ENCODE measurements at places on chromosomes 12 and 14.
A peak's percentile ranks its signal among the peaks of the same experiment; 100 is the strongest.

DNA sequence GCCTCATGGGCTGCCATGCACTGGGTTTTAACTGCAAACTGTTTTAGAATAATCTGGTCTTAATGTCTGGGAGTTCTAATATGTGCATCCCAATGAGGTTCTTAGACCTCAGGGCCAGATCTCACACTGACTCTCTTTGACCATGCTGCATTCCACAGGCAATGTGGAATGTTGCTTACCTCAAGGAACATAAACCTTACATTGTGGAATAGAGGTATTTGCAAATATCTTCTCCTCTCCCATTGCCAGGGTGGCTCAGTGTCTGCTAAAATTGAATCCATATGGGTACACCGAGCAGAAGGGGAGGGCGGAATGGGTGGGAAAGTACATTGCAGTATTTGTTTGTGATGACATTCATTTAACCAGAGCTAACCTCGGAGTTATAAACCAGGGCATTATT, 78.6 kb downstream of the CHST11 start:
- no peak for ATAC-seq

GRCh38 chr12:65941388-65941787, 117.1 kb downstream of the HMGA2 start:
- no peak for ATAC-seq

DNA sequence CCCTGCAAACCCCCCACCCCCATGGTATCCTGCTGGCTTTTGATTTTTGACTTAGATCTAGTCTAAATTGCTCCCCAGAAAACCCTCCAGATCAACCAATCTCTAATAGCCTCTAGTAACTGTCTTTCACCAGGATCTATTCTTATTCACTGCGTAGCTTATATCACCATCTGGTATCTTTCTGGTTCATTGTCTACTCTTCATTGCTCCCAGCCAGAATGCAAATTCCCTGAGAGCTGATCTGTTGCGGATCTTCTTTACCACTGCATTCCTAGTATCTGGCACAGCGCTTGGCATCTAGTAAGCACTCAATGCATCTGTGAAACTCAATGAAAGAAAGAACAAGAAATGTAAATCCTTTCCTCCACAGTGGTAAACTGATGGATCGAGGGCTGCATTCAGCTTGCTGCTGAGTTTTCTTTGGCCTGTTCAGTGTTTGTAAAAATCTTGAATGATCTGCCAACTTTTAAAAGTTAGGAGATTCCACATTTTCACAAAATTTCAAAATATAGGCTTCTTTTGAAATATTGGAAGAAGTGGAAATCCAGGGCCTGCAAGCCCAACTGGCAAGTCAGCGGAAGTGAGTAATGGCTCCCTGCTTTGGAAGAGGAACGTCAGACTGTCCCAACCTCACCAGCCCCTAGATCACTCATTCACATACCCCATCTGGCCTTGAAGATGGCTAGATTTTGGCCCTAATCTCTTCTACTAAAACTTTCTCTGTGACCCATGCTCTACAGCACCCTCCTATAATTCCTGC, 274.2 kb downstream of the SSPN start:
- no peak for ATAC-seq

GRCh38 chr12:1517734-1518525, 76.5 kb downstream of the FBXL14 start:
- no peak for ATAC-seq

DNA sequence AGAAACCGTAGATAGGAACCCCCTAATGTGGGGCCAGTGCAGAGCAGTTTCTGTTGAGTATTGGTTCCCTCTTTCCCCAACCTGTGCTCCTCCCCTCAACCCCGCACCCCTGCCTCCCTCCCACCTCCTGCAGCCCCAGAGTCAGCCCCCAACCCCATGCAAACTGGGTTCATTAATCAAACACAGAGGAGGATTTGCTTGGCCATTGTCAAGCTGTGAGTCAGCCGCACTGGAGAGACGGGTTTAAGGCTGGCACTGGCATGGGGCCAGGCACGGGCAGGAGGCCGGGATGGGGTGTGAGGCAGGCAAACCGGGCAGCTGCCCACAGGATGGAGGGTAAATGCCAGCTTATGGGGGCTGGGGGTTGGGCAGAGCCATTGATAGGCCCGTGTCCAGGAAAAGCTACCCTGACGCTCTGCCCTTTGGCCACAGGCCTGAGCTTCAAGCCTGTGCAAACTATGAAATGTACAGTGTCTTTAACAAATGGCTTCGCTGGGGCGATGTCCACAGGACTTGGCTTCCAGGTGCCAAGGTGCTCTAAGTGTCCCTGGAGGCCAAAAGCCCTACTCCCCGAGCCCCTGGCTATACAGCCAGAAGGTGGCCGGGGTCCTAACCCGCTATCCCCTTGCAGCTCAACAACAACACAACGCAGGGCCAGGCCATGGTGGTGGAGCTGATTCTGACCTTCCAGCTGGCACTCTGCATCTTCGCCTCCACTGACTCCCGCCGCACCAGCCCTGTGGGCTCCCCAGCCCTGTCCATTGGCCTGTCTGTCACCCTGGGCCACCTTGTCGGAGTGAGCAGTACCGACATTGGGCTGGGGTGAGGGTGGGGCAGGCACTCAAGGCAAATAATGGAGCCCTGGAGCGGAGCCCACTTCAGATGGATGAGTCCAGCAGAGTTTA, 1.4 kb downstream of the AQP5 start:
- no peak for ATAC-seq

DNA sequence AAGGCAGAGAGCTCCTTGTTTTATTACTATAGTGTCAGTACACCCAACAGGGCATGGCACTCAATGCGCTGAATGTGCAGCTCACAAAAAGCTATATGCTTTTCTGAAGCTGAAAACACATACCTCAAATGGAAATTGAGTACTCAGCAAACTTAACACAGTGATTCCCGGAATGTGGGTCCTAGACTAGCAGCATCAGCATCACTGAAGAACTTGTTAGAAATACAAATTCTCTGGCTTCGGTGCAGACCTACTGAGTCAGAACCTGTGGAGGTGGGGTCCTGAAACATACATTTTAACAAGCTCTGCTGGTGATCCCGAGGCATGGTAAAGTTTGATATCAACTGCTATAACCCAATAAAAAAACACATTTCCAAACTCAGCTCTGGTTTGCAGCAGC, 14.9 kb downstream of the RERG start:
- no peak for ATAC-seq

GRCh38 chr12:128784030-128784760, 39.6 kb downstream of the SLC15A4 start:
- no peak for ATAC-seq

DNA sequence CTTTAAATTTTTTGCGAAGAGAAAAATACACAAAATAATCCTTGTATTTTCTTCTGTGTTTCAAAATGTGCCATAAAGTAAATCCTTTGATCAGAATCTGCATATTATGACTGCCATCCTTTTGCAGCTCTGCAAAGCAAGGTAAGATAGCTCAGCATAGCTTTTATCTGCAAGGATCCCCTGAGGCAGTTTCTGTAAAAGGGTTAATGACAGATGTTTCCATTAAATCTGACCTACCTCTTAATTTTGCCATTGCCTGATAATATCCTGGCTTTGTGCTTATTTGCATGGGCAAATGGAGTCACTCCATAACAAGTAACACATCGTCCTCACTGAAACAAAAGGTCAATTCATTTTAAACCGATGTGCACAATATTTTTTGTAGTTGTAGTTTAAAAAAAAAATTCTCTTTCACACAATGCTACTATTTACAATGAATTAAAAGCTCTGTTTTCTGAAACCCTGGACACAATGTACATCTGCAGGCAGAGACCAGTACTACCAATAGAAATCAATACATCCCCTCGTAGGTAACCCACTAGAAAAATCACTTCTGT, 108.5 kb upstream of the SOX5 start:
- no peak for ATAC-seq

GRCh38 chr14:83172363-83172762, 1638.7 kb upstream of the SEL1L start:
- ATAC-seq, result no peak

DNA sequence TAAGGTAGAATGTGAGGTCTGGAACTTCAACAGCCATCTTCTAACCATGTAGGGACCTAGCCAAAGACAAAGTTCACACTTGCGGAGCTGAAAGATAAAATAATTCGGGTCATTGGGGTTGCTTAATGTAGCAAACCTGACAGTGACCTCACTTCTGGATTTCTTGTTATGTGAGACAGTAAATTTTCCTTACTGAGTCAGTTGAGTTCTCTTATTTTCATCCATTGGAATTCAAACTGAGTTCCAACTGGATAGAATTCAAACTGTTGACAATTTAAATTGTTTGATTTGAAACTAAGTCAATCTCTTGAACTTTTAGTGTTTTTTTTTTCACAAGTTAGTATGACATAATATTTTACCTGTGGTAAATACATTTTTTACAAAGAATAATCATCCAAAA, 406.5 kb downstream of the ADAMTS20 start:
- ATAC-seq, result no peak

- no peak for ATAC-seq
Observed at GRCh38 chr14:81416981-81417380, 16.9 kb upstream of the STON2 start.

DNA sequence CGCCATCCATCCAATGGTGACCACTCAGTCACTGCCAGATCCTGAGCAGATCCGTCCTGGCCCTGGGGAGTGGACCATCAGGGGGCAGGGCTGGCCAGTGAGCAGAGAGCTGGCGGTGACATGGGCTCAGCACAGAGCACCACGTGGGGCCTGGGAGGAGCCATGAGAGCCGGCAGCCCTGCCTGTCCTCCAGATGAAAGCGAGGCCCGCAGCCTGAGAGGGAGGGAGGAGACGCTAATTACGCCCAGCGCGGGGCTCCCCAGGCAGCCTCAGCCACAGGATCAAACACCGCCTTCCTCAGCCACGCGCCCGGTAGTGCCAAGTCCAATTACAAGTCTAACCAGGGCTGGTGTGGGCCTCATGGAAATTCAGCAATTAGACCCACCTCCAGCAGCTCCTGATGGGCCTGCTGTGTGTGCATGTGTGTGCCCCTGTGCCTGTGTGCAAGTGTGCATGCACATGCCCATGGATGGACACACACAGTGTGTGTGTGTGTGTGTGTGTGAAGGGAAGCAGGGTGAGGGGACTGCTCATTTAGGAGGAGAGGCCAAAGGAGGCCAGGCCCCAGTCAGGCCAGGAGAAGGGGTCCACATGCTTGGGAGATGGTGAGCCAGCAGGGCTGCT, 68.0 kb downstream of the KIF26A start:
- no peak for ATAC-seq

DNA sequence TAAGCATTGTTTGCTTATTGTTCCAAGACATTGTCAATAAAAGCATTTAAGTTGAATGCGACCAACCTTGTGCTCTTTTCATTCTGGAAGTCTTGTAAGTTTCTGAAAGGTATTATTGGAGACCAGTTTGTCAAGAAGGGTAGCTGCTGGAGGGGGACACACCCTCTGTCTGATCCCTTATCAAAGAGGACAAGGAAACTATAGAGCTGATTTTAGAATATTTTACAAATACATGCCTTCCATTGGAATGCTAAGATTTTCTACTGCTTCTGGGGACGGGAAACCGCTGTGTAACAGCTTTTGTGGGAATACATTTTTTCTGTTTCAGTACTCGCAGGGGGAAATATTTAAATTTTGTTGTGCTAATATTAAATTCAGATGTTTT, 3.5 kb downstream of the FOS start:
- ATAC-seq, result no peak

GRCh38 chr12:11978726-11979384, 91.9 kb upstream of the BCL2L14 start:
- peak; percentile 73 for ATAC-seq

- no peak for ATAC-seq
Observed at GRCh38 chr12:107525719-107526554, 159.7 kb upstream of the PWP1 start.

DNA sequence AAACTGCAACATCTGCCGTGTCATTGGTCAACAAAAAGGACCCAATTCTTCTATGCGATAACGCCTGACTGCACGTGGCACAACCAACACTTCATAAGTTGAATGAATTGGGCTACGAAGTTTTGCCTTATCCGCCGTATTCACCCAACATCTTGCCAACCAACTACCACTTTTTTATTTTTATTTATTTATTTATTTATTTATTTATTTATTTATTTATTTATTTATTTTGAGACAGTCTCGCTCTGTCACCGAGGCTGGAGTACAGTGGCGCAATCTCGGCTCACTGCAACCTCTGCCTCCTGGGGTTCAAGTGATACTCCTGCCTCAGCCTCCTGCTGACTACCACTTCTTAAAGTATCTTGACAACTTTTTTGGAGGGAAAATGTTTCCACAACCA, 127.4 kb downstream of the RASSF9 start:
- no peak for ATAC-seq

DNA sequence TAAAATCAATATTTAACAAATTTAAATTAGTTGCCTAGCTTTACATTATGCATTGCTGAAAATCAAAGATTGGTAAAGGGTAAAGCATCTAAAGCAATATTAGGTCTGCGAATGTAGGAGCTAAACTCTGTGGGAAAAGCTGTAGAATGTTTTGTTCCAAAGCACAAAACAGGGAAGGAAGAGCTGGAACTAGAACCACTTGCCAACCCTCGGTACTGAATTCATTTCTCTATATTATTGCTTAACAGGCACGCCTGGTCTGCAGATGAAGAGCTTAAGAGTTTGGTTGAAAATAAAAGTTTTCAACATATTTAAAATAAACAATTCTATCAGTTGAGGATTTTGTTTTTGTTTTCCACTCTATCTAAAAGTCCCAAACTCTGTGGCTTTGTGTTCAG, 1252.8 kb upstream of the SEL1L start:
- ATAC-seq, result no peak

- ATAC-seq, result no peak
Observed at GRCh38 chr12:99600388-99600787, 47.2 kb upstream of the GARIN6 start.

GRCh38 chr12:113072136-113072535, 15.6 kb downstream of the DTX1 start:
- no peak for ATAC-seq

- ATAC-seq, result no peak
Observed at GRCh38 chr12:115873451-115874082, 403.9 kb downstream of the MED13L start.

DNA sequence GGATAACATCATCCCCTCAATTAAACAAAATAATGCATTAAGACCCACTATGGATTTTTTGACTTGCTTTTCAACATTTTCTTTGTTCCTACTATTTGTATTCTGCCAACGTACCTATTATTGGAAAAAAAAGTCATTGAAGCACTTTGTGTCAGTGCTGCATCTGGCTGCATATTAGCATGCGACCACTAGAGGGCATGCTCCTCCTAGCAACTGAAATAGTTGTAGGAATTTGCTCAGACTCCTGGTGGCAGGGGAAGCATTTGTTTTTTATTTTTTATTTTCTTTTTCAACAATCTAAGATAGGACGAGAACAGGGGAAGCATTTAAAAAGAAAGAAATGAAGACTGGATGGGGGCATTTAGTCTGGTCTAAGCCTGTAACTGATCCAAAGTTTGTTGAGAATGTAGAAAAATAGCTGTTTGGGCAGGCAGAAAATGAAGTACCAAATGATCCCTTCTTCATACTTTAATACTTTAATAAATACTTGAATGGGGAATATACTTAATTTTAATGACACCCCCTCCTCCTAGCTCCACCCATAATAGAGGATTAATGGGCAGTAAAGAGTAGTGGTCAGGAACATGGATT, 14.5 kb upstream of the CLEC4A start:
- peak; percentile 43 for ATAC-seq

- ATAC-seq, result no peak
Observed at GRCh38 chr12:26080911-26081310, 43.9 kb downstream of the BHLHE41 start.

- ATAC-seq, result no peak
Observed at GRCh38 chr12:78164154-78164553, 333.5 kb downstream of the NAV3 start.

All from activated CD4-positive, CD25-positive, alpha-beta regulatory T cell treated with anti-CD3 and anti-CD28 coated beads, Interleukin-2, amount 50 U/mL, for 24 hours (primary cell).